ENCODE measurements at places on chromosomes 2 and 18. TPM values are rescaled to one million over a fixed set of nuclear protein-coding genes. Genes with fewer than 3 reads are reported as not detected.

CFAP210 gene
- total RNA-seq: not detected

SLC4A5 gene
- total RNA-seq: 3.9 TPM

SPDYA gene
- total RNA-seq: 1.7 TPM

PPP1R1C gene
- 0.43 TPM for total RNA-seq

ARHGAP25 gene
- 10.7 TPM for total RNA-seq

BCL11A gene
- total RNA-seq: 0.71 TPM

PTPRN gene
- total RNA-seq: not detected

RAB6C gene
- total RNA-seq: not detected

RFX8 gene
- 0.32 TPM for total RNA-seq

WDR12 gene
- total RNA-seq: 31.5 TPM

DNAH7 gene
- 2.5 TPM for total RNA-seq

COL6A3 gene
- total RNA-seq: 835 TPM

ERBB4 gene
- total RNA-seq: 7.6 TPM

TUBA4B gene
- not detected for total RNA-seq

SPATA3 gene
- total RNA-seq: not detected

PRLH gene
- not detected for total RNA-seq

CIB4 gene
- total RNA-seq: not detected

VWC2L gene
- total RNA-seq: 0.10 TPM

NYAP2 gene
- total RNA-seq: not detected

KIF1A gene
- total RNA-seq: 0.37 TPM

KYNU gene
- total RNA-seq: 3.0 TPM

FAM136A gene
- 19.2 TPM for total RNA-seq

GALR1 gene
- total RNA-seq: under 0.01 TPM

ZNF512 gene
- total RNA-seq: 25.2 TPM

PFN4 gene
- 0.67 TPM for total RNA-seq

PTGR3 gene
- total RNA-seq: 15.8 TPM

POTEF gene
- not detected for total RNA-seq

LOXL3 gene
- 6.1 TPM for total RNA-seq

DCAF17 gene
- 19.2 TPM for total RNA-seq

All from posterior vena cava (tissue), 2 donors.